ENCODE measurements at places on chromosomes 16 and 17.

DNA sequence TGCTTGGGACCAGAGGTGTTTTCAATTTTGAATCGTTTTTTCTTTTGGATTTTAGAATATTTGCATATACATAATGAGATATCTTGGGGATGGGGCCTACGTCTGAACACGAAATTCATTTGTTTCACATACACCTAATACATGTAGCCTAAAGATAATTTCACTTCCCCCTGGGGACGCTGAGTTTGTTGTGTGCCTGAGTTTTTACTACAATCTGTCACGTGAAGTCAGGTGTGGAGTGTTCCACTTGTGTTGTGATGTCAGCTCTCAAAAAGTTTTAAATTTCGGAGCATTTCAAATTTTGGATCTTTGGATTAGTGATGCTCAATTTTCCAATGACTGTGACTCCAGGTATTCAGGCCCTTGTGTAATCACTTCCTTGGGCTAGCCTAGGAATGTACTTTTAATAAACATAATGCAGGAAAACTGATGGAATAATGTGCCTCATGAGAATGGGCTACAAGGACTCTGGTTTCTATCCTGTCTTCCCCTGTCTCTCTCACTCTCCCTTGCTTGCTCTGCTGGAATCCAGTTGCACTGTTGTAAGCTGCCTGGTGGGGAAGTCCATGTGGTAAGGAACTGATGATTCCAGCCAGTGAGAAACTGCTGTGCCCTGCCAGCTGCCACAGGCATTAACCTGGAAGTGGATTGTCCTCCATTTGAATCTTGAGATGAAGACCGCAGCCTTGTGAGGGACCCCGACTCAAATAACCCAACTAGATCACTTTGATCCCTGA lies 403.8 kb downstream of the SHISA9 start:
- DNase-seq, result no peak

- peak; percentile 48 for DNase-seq
These were observed 527 bp upstream of the UBE2Z start for GRCh38 chr17:48907713-48908046.

DNA sequence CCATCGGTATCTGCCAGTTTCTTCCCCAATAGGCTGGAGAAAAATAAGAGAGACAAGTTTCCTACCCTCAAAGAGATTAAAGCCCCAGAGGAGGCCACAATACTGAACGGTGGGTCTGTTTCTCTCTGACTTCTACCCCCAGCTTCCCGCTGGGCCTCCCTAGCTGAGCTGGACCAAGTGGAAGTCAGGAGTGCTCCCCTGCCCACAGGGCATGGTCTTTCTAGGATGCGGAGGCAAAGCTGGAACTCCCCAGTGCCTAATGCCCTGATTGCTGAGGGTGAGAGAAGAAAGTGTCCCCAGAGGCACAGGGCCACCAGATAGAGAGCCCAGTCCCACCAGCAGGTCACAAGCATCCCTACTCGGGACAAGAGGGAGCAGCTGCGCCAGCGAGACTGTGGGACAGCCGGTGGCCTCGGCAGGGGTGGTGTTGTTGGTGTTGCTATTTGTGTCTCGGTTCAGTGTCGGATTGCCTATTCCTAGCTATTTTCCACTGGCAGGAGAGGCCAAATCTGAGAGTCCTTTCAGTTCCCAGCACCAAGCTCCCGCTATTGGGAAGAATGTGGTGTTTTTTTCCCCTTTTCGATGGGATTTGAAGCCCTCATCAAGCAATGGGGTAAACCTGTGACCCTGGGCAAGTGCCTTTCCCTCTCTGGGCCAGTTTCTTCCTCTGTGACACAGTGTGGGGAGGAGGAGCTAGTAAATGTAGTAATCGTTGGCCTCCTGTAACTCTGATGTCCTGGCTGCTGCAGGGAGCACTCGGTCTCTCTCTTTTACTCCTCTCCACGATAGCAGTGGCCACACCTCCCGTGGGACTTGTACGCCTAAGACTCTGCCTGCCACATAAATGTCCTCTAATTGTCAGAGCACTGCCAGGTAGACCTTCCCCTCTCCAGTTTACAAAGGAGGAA lies 22.5 kb upstream of the TBX2 start:
- no peak for DNase-seq

GRCh38 chr17:74592087-74592990 lies at the start of gene CD300LD:
Gene CD300LD (minus strand): TSS chr17:74592283. CDS start chr17:74592202, 81 bp downstream.
- DNase-seq, result no peak

DNA sequence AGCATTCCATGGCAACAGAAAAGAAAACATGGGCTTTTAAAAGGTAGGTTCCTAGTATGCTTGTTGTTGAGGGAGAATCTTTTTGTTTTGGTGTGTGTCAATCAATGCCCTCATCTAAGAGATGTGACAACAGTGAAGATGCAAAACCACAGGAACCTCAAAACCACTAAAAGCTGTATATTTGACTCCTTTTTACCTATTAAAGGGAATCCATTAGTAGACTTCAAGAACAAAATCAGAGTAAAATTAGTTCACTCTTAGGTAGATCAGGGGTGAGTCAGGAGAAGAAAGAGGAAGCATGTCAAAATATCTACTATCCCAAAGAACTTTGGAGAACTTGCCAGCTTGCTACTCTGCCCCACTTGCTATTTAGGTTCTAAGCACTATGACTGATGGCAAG lies 89.1 kb downstream of the CDK5R1 start:
- peak; percentile 51 for DNase-seq

DNA sequence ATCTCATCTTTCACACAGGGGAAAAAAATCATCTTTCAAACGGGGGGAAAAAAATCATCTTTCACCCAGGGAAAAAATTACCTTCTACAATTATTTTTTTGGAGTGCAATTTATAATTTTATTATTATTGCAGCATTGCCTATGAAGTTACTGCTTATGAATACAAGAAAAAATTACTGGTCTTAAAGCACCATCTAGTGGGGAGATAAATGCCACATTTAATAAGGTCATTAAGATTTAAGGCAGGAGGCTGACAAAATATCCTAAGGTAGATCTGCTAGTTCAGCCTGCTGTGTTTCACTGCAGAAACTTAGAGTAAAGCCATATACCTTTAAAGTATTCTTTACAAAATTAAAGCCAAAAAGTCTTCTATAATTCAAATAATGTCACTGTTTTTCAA lies 13.7 kb downstream of the SHCBP1 start:
- DNase-seq, result peak; percentile 58

GRCh38 chr16:4033951-4034350 lies 82.3 kb downstream of the ADCY9 start:
- no peak for DNase-seq

DNA sequence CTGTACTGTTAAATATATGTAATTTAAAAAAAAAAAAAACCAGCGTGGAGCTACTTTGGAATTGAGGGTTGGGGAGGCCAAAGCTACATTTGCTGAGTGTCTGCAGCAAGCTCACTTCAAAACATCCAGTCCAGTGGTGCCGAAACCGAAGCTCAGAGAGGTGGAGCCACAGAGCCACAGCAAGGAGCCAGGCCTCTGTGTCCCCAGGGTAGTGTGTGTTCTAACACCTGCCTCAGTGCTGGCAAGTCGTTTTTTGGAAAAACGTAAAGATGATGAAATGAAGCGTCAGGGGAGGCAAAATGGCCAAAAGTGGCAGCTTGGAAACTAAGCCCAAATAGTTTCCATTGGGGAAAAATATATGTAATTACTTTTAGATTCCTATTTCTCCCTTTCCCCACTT lies 36.1 kb upstream of the MRC2 start:
- no peak for DNase-seq

GRCh38 chr16:29116980-29117379 lies 132.1 kb downstream of the LAT start:
- DNase-seq, result no peak

DNA sequence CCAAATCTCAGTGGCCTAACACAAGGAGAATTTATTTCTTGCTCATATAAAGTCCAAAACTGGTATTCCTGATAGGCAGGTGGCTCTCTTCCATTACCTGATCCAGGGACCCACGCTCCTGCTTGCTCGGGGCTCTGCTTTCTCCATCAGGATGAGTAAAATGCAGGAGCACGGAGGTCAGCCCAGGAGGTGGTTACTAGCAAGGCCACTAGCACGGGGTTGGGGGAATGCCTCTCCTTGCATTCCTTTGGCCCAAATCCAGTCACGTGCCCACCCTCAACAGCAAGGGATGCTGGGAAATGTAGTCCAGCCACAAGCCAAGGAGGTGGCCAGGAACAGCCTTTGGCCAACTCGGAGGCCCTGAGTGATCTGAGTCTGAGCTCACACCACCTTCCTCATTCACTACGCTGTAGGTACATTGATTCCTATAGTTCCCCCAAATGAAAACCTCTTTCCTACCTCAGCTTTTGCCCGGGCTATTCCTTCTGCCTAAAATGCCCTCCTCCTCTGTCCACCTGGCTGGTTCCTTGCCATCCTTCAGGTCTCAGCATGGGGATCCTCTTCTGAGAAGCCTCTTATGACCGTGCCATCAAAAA lies 38.3 kb upstream of the HAPSTR1 start:
- DNase-seq, result no peak

GRCh38 chr17:38705523-38705802 lies 390 bp downstream of the MLLT6 start:
- no peak for DNase-seq

- no peak for DNase-seq
These were observed 49.7 kb downstream of the MYO1D start for GRCh38 chr17:32827227-32827626.

DNA sequence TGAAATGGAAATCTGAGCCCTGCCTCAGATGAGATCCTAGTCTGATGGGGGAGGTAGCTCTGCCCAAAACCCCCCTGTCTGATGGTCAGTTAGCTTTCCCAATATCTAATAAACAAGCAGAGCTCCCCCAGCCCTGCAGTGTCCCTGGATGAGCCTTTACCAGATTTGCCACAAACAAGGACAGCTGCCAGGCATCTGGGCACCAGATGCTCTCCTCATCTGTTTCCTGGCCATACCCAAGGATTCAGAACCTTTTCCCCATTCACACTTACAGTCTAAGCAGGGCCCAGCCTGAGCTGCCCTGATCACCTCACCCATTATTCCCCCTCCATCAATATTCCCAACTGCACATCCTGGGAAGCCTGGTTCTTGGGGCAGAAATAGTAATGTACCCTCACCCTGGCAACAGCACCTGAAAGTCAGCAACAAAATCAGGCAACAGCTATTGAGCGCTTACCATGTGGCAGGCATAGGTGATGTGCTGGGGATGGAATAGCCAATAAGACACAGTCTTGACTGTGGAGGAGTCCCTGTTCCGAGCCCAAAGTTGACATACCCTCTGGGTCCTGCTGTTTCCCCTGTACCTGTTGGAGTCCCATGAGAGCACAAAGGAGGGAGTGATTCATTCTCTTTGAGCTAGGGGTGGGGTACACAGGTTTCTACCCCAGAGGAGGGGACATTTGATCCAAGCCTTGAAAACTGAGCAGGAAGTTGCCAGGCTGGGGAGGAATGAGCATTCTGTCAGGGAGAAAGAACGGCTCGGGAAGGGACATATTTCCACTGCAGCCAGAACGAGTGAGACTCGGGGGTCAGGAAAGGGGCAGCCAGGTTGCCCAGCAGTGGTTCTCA lies 147.4 kb downstream of the TMEM132E start:
- no peak for DNase-seq

- no peak for DNase-seq
These were observed 194.2 kb downstream of the ZFHX3 start for GRCh38 chr16:72853575-72854266.

- DNase-seq, result no peak
These were observed 10.9 kb downstream of the HS3ST6 start for GRCh38 chr16:1907226-1907860.

- no peak for DNase-seq
These were observed 16.0 kb upstream of the OR1F1 start for GRCh38 chr16:3171855-3172593.

DNA sequence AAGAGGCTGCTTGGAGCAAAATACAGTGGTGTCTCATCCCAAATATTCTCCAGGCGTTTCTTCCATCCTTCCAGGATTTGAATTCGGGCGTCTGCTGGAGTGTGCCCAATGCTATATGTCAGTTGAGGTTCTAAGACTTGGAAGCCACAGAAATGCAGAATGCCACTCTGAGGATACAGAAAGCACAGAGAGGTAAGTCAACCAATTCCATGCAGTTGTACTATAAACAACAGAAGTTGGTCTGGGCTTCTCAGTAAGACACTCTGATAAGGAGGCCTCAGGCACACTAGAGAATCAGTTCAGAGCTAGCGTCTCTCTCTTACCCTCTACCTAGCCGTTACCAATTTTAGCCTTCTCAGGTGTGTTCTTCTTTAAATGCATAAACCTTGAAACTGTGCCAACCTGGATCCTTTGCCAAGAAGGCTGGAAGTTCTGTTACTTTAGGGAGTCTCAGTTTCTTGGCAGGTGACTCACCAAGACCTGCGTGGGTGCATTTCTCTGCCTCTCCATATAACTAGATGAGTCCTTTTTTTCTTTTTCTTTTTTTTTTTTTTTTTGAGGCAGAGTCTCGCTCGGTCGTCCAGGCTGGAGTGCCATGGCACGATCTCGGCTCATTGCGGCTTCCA lies 15.1 kb downstream of the NQO1 start:
- DNase-seq, result no peak

- no peak for DNase-seq
These were observed 21.5 kb downstream of the SMTNL2 start for GRCh38 chr17:4605826-4606225.

DNA sequence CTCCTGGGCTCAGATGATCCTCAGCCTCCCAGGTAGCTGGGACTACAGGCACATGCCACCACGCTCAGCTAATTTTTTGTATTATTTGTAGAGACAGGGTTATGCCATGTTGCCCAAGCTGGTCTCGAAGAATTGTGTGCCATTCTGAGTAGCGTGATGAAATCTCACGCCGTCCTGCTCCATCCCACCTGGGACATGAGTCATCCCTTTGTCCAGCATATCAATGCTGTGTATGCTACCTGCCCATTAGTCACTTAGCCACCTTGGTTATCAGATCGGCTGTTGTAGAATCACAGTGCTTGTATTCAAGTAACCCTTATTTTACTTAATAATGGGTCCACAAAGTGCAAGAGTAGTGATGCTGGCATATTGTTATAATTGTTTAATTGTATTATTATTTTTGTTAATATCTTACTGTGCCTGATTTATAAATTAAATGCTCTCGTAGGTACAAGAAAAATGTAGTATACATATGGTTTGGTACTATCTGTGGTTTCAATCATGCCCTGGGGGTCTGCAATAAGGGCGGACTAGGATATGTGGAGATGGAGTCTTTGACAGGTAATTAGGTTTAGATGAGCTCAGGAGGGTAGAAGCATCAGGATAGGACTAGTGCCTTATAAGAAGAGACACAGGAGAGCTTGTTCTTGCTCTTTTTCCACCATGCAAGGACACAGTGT lies 26.6 kb upstream of the SLC13A2 start:
- no peak for DNase-seq

- DNase-seq, result no peak
These were observed 9.8 kb upstream of the CD300E start for GRCh38 chr17:74633326-74633725.

DNA sequence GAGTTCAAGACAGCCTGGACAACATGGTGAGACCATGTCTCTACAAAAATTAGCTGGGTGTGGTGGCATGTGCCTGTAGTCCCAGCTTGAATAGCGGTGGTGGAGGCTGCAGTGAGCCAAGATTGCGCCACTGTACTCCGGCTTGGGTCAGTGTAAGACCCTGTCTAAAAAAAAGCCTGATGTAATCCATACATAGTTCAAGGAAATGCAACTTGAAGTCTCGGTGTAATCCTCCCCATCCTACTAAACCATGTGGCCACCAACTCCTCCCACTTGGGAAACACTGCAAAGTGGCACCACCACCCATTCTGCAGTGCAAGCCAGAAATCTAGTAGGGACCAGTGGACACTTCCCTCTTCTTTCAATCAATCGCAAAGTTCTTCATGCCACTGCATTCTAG lies 5.4 kb upstream of the KPNB1 start:
- no peak for DNase-seq

Measured in CD4-positive, alpha-beta T cell treated with Interleukin-4 for 4 hours (primary cell).